GM19239 (cell line): ENCODE measurements at places on chromosomes 3 and 15.

- no peak for DNase-seq
Measured at GRCh38 chr3:7962301-7962700, 539.3 kb upstream of the LMCD1 start.

GRCh38 chr15:45981625-45982024 is 346.8 kb downstream of the SQOR start:
- DNase-seq: no peak

- DNase-seq: no peak
Measured at GRCh38 chr3:48660800-48661400, 1.8 kb downstream of the CELSR3 start.

- DNase-seq: no peak
Measured at GRCh38 chr3:58009026-58009748, 965 bp downstream of the FLNB start.

DNA sequence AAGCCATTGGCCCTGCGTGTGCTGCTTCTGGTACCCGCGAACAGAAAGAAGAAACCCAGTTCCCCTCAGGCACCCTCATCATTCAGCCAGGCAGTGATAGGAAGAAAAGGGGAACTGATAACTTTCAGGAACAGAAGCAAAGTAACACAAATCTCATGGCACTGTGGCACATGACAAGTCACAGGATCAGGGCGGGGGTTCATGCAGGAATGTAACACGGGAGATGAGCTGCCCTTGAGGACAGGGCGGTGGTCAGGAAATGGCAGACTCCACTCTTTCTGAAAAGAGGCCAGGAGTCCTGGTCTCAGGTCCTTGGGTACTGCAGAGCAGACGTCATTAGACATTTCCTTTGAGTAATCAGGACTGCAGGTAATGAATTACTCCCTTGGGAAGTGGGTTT is 95.5 kb downstream of the CCNL1 start:
- DNase-seq: no peak

DNA sequence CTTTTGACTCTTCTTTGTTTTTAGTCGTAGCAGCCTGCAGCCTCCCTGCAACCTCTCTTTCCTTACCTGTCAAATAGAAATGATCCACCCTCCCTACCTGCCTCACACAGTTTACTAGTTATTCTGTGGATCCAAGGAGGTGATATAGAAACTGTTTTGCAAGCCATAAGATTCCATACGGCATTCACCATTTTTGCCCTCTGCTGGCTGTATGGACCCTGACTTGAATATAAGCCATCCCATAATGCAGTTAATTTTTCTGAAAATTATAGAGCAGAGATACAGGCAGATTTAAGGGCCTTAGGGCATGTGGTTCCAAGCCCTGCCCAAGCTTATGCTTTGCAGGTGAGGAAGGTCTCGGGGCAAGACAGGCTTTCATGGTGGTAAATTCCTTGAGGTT is 63.8 kb downstream of the CPN2 start:
- no peak for DNase-seq

GRCh38 chr3:178275311-178275710 is 260.9 kb upstream of the KCNMB2 start:
- no peak for DNase-seq

DNA sequence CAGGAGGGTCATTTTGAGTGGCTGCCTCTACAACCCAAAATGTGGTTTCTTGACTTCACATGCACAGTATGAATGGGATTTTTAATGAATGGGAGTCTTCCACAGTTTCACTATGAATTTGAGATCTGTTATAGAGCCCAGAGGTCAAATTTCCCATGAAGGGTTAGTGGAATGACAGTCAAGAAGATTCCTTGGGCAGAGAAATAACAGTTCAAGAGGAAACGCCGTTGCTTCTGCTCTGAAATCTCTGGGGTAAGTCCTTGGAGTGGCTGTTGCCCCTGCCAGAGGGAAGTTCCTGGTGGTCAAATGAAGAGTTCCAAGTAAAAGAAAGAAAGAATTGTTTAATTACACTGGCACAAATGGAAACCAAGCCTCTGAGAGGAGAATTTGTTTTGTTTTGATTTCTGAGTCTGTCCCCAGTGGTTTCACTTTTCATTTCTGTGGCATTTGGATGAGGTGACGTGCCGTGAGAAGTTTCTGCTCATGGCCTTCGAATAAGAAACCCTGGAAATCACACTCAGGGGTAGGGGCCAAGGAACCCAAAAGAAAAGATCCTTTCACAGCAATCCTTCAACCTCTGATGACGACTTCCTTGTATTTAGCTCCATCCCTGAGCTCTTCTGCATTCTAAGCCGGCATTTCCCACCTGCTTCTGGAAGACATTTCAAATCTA is 77.5 kb upstream of the IL12A start:
- DNase-seq: no peak

GRCh38 chr3:149352556-149352955 is 19.1 kb upstream of the TM4SF18 start:
- DNase-seq: peak; percentile 47

GRCh38 chr3:60319179-60319858 is 931.9 kb downstream of the FHIT start:
- DNase-seq: no peak

GRCh38 chr15:31465083-31465955 is 138.7 kb downstream of the KLF13 start:
- DNase-seq: no peak

DNA sequence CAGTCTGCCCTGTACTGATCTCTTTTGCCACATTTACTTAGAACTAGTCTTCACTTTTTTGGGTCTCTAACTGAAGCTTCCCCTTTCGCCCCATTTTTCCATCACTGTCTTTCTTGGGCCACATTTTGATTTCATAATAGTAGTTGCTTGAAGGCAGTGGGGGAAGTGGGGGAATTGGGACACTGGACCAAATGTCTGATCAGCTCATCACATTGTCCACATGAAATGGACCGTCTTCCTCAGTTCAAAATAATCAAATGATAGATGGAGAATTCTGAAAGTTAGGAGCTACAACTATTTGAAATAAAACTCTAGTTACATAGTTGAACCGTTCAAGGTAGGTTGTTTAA is 747 bp downstream of the PDCD6IP start:
- no peak for DNase-seq
